NCI-H1417 (cell line): ENCODE measurements at places on chromosomes 12 and 14.

GRCh38 chr14:100381395-100382105 is 58.4 kb downstream of the SLC25A47 start:
- DNase-seq: peak; percentile 15

DNA sequence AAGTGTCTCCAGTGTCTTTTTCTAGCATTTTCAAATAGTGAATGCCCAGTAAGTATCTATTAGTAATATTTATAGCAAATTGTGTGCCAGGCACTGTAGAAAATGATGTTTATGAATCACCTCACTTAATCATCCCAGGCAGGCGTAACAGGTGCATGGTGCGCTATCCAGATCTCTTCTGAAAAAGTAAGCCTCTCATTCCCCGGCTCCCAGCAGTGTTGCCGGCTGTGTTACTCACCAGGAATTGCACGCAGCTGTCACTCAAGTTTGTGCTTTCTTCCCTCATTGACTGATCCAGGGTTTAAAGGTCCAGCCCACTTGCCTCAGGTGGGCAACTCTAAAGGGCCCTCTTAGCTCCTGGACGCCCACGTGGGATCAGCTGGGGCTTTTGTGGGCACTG is 173.8 kb upstream of the RASSF8 start:
- no peak for DNase-seq

DNA sequence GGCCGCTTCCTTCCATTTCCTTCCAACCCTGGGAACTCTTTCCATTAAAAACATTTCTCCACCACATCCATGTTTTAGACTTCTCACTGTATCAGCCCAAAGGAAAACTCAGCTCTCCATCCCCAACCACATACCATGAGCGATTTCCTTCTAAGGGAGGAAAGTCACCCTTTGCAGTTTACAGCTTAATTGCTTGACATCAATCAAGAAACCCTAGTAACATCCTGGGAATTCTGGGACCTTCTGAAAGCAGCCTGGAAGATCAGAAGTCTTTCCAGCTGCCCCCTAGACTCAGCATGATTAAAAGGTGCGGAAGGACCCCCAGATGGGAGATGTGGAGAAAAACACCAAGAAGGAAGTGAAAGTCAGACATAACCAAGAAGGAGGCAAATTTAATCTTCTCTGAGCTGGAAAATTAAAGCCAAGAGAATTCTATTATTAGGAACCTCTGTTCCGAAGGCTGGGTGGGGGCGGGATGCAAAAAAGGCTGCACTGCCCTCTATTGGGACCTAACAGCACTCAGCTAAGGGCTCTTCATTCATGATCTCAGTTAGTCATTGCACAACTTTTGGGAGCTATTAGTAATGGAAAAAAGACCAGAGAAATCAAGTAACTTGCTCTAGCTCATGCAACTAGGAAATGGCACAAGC is 73.3 kb upstream of the PLXNC1 start:
- peak; percentile 51 for DNase-seq

- DNase-seq: no peak
Observed at GRCh38 chr14:35594616-35595015, 60.7 kb downstream of the INSM2 start.

DNA sequence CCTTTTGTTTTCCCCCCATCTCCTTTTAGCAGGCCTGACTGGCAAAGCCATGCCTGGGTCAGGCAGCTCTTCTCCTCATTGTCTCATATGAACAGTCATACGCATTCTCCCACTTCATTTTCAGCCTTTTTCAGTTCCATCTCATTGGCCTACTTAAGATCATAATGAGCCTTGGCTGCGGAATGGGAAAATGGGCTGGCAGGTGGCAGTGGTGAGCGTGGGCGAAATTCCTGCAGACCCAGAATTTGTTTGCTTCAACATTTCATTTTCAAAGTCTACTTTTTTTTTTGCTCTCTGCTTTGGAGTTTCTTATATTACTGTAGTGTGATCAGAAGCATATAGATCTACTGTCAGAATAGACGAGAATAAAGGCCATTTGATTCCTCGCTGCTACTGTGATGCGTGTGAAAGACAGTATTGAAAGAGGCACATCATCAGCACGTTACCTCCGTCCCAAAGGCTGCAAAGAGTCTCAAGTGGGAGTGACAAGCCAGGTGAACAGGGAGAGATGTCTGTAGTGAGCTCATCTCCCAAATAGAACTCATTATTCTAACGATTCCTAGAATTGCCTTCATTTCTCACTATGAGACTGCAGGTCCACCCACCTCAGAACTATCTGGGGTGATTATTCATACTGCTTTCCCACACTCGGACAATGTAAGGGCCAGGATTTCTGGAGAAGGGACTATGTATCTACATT is 73.7 kb downstream of the TBK1 start:
- DNase-seq: no peak

GRCh38 chr14:69879175-69880043 is at the start of gene SMOC1:
Gene SMOC1, plus strand, starts transcription at chr14:69879416. Its CDS starts 263 bp downstream, at chr14:69879679.
- DNase-seq: peak; percentile 86

- DNase-seq: no peak
Observed at GRCh38 chr12:57384478-57384877, 46.4 kb downstream of the R3HDM2 start.

DNA sequence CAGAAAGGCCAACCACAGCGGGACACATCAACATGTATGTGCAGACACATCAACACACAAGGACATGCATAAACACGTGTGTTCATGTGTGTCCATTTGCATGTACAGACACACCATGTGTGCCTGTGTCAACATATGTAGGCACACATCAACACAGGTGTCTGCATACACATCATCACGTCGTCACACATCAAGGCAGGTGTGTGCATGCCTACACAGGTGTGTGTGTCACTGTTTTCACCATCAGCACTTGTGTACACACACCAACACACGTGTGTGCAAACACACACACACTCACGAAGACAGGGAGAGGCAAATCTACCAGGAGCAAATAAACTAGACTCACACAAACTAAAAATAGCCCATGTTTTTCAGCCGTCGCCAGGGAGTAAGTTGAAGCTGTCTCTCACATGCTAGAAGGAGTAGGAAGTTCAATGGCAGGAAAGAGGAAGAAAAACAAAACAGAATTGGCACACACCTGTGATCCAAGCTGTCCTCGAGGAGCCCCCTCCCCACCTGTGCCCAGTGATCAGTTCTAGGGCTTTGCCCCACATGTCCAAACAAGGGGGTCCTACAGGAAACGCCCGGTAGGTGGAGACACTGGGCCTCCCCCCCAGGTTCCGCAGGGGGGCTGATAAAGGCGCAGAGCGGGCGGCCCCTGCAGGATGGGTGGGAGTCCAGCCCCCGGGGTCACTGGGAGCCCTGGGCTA is 7.4 kb downstream of the SCARB1 start:
- no peak for DNase-seq

- DNase-seq: no peak
Observed at GRCh38 chr12:27304856-27305255, 27.8 kb upstream of the BMAL2 start.

- peak; percentile 84 for DNase-seq
Observed at GRCh38 chr12:52036587-52037171, 14.6 kb upstream of the NR4A1 start.

- DNase-seq: peak; percentile 22
Observed at GRCh38 chr14:40581264-40581663, 1025.4 kb upstream of the LRFN5 start.

DNA sequence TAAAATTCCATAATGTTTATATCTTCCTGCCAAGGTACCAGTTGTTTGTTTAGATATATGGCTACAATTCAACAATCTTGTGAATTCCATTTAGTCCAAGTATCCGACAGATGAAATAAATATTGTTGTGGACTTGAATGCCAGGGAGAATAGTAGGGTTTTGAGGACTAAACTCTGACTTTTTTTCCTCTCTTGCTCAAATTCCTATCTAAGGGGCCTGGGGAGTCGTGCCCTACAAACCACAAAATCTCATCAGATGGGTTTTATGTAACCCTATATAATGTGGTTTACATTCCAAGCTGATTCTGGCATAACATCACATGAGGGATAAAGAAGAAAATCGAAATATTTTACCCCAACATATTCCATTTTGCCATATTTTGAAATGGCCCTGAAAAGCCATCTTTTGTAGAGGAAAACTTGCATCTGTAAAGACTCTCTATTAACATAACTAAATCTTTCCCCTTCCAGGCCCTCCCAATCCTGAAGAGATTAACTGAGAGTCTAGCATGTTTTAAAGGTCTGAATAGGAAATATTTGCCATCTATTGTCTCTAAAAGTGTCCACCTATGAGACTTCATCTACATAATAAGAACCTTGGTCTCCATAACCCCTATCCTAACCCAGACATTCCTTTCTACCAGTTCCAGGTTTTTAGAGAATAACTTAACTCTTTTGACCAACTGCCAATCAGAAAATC is 184.7 kb upstream of the KITLG start:
- no peak for DNase-seq

GRCh38 chr14:96635850-96636249 is 133.7 kb downstream of the PAPOLA start:
- DNase-seq: no peak

DNA sequence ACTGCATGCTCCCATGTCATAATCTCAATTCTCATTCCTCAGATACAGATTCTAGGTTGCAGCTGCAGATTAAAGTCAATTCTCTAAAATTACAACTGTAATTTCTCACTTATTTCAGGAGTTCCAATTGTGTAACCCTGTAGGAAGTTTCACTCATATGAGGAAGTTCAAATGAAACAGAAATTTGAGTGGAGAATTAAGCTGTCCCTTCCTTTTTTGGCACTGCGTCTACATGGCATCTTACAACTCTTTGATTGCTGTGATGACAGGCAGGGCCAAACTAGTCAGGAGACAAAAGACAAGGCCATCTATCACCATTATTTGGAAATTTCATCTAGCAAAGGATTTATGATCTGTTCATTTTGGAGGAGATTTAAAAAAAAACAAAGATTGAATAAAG is 13.3 kb upstream of the GRIP1 start:
- DNase-seq: no peak

DNA sequence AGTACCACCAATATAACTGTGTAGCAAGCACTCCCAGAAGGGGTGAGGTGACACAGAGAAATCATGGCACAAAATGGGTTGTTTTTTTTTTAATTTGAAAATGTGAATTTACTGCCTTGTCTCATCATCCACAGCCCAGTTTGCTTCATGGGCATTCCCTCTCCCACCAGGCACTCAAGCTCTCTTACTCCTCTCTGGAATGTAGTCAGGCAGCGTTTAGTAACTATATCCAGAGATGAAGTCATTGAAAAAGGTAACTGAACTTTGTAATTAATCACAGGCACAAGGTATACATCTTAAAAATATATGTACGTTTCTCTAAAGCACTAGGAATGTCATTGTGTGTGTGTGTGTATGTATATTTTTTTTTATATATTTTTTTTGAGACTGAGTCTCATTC is 91.4 kb downstream of the FAR2 start:
- DNase-seq: no peak

DNA sequence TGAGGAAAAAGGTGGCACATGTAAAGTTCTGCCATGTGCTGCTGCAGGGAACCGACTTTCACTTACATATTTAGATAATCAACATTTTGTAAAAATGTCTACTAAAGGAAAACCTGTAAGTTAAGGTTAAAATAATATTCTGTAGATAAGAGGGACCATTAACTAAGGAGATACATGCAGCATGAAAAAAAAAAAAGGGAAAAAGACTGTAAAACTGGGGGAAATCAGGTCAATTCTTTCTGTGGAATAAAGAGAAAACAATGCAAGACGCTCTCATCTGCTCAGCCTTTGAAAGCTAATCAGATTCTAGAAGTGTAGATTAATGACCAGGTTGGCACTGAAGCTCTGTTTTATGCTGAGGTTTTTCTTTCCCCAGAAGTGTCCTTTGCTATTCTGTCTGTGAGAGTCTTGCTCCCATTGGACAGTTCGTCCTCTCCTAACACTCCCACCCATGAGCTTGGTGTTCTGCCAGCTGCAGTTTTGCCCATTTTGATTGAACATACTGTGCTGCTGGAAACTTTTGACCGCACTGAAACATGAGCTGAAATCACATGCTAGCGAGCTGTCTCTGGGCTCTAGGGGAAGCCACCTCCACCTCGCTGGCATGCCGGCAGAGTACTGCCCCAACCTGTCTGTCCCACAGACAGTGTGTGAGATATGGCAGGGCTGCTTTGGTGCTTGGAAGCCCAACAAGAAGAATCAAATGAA is 39.7 kb downstream of the PPTC7 start:
- DNase-seq: no peak

GRCh38 chr14:59687663-59688062 is 111.1 kb upstream of the CCDC175 start:
- DNase-seq: no peak

DNA sequence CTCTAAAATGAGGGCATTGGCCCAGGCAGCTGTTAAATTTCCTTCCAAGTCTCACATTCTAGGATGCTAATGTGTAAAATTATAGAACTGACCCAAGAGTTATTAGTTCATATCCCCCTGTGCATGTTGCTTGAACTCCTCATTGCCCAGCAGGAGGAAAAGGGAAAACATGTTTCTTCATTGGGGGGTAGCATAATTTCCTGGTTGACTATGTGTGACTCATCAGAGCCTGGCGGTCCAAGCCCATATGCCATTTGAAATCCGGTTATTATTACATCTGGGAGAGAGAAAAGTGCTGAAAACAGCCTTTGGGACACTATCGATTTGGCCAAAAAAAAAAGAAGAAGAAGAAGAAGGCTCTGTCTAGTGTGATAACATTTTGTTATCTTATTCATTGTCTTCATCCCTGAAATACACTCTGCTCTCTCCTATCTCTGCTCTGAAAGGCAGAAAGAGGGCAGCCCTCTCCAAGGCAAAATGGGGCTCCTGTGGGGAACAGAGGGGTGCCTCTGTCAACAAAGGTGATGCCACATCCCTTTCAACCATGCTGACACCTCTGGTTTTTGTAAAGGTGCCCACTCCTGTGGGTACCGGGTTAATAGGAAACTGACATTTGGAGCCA is 114.2 kb downstream of the DAD1 start:
- no peak for DNase-seq

DNA sequence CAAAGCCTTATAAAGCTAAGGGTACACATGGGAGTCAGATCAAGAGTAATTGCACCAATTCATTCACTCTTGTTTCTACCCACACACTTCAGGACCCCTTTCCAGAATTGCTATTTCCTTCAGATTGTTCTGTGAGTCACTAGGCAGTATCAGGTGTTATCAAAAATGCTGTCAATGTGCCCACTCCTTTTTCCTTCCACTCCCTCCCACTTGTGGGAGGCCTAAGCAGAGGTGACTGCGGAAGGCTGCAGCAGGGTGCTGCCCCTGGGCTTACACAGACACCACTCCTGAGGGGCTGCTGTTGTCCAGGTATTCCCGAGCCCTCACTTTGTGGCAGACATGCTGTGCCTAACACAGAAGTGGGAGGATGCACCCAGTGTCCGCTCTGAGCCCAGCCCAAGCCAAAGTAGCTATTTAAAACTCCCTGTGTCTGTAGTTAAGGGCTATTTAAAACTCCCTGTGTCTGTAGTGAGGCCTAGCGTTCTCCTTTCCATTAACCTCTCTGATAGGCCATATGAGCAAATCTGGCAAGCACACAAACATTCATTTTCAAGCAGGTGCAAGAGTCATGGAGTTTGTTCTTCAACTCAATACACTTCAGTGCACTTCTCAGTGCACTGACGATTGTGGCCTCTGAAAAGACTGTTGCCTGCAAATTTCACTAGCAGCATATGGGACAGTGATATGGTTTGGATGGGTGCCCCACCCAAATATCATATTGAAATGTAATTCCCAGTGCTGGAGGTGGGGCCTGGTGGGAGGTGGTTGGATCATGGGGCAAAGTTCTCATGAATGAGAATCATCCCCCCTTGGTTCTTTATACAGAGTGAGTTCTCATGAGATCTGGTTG is 117.8 kb downstream of the PHLDA1 start:
- peak; percentile 41 for DNase-seq
